H1 (cell line): ENCODE measurements at places on chromosomes 4 and X. TPM values are rescaled to one million over a fixed set of nuclear protein-coding genes. Genes with fewer than 3 reads are reported as not detected.

Gene CFAP99
- total RNA-seq, result not detected in 2 replicates

Gene HMX1
- 0.26 and 0.34 TPM in 2 replicates for total RNA-seq

GRCh38 chrX:4830880-4831557 is 1117.6 kb upstream of the PRKX start:
- no peaks in the 10 kb centered on the region for H3K27me3 ChIP-seq
- H3K27ac ChIP-seq, result no peak overlapping the region
- DNase-seq, result no peak
- no peaks in the 10 kb centered on the region for H3K4me1 ChIP-seq

DNA sequence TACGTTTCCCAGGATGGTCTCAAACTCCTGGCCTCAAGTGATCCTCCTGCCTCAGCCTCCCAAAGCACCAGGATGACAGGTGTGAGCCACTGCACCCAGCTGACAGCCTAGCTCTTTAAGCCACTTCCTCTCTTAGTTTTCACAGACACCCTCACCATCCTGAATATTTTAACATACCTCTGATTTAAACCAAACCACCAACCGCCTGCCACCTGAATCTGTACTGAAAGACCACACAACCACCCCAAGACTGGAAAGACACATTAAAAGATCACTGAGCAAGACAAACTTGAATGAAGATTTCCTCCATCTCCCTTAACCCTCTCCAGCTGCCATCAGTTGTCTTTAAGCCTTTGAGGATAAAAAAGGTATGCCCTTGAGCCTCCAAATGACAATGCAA is 110.6 kb downstream of the SH3KBP1 start:
- H3K4me1 ChIP-seq, result no peaks in the 10 kb centered on the region
- H3K4me3 ChIP-seq, result no peak overlapping the region
- no peak overlapping the region; the same call in 1 of the 2 replicates for H3K27ac ChIP-seq
- DNase-seq, result no peak

GRCh38 chr4:5168891-5169290 is 117.6 kb downstream of the STK32B start:
- no peaks in the 10 kb centered on the region for H3K27me3 ChIP-seq
- no peak overlapping the region for H3K4me3 ChIP-seq
- no peaks in the 10 kb centered on the region for H3K36me3 ChIP-seq
- H3K4me1 ChIP-seq, result peaks cover 9% of the 10 kb centered on the region
- DNase-seq, result no peak
- H3K27ac ChIP-seq, result no peak overlapping the region

GRCh38 chr4:145301386-145302080 is 121.1 kb upstream of the OTUD4 start:
- H3K36me3 ChIP-seq, result no peaks in the 10 kb centered on the region
- no peak for DNase-seq
- no peaks in the 10 kb centered on the region for H3K27me3 ChIP-seq
- H3K4me1 ChIP-seq, result no peaks in the 10 kb centered on the region
